ENCODE measurements at places on chromosomes 11 and 22.

- DNase-seq = no peak
These were observed 34.4 kb downstream of the DRD2 start for GRCh38 chr11:113440816-113441215.

DNA sequence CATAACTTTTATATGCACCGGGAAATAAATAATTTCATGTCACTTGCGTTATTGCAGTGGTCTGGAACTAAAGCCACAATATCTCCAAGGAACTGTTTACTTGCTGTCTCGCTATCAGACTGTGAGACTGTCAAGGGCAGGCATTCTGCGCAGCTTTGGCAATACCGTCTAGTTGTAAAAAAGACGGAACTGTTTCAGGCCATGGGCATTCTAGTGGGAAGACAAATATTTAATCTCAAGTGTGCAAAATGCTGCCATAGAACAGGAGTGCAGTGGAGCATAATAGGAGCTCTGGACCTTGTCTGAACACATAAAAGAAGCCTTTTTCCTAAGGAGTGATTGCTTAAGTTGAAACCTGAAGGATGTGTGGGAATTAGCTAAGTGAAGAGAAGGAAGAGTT lies 53.8 kb downstream of the PACS1 start:
- DNase-seq = no peak

DNA sequence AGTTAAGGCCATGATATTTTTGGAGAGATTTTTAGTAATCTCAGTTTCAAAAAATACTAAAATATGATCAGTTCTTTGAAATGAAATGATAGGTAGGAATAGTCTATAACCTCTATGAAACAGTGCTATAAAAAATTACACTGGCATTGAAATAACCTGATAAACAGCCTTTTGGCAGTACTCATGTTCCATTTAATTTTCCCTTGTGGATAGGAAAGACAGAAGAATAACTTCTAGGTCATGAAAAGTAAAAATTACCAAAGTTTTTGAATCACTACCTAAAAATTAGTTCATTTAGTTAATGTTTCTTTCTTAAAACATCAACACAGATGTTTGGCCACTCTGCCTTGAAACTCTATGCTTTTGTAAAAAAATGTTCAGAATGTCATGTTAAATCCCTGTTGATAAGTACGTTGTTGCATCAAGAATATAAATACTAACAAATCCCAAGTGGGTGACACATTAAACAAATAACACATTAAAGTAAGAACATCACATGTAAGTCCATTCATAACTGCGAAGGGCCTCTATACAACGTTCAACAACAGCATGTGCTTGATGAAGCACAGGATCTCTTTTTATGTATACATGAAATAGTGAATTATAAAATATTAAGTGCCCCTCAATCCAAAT lies 290.2 kb downstream of the SWAP70 start:
- DNase-seq = no peak

- no peak for DNase-seq
These were observed 551.6 kb downstream of the METTL15 start for GRCh38 chr11:28659716-28660348.

- DNase-seq = peak; percentile 30
These were observed 82.8 kb downstream of the FLI1 start for GRCh38 chr11:128776424-128777284.

GRCh38 chr11:91926965-91927364 lies 297.7 kb upstream of the FAT3 start:
- DNase-seq = no peak
